ENCODE measurements at places on chromosomes 5 and 9.

DNA sequence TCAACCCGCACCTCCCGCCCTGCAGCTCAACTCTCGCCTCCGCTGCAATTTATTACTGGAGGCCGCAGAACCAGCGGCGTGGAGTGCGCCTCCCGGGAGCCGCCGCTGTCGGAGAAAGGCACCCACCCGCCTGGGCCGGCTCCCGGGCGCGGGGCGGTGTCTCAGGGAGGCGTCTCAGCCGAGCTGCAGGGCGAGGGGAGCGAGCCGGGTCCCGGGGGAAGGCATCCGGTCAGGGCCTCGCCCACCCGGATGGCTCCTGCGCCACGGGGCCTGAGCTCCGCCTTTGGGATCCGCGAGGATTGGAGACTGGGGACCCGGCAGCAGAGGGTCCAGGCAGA lies 32.9 kb downstream of the TSPAN17 start:
- no peak for DNase-seq

- no peak for DNase-seq
Measured at GRCh38 chr5:152349683-152350526, 55.2 kb downstream of the NMUR2 start.

- no peak for DNase-seq
Measured at GRCh38 chr9:76810377-76810957, 46.2 kb downstream of the PCA3 start.

DNA sequence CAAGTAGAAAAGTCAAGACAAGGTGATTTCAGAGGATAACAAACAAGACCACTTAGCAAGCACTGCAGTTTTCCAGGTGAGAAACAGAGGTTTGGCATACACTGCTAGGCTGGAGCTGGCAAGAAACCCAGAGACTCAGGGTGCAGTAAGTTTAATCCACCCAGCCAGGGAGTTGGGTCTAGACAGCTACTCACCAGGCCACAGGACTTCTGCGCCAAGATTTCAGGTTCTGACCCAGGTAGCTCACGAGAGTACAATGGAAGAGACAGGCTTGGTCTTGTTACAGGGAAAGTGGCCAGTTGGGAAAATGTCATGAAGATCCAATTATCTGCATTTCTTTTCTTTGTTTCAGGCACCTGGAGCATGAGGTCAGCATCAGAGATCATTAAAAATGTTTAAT lies 9.8 kb downstream of the SMIM23 start:
- DNase-seq, result no peak

GRCh38 chr9:104808035-104808614 lies 44.2 kb downstream of the NIPSNAP3B start:
- no peak for DNase-seq

GRCh38 chr5:100647461-100648230 lies 112.5 kb downstream of the FAM174A start:
- no peak for DNase-seq

DNA sequence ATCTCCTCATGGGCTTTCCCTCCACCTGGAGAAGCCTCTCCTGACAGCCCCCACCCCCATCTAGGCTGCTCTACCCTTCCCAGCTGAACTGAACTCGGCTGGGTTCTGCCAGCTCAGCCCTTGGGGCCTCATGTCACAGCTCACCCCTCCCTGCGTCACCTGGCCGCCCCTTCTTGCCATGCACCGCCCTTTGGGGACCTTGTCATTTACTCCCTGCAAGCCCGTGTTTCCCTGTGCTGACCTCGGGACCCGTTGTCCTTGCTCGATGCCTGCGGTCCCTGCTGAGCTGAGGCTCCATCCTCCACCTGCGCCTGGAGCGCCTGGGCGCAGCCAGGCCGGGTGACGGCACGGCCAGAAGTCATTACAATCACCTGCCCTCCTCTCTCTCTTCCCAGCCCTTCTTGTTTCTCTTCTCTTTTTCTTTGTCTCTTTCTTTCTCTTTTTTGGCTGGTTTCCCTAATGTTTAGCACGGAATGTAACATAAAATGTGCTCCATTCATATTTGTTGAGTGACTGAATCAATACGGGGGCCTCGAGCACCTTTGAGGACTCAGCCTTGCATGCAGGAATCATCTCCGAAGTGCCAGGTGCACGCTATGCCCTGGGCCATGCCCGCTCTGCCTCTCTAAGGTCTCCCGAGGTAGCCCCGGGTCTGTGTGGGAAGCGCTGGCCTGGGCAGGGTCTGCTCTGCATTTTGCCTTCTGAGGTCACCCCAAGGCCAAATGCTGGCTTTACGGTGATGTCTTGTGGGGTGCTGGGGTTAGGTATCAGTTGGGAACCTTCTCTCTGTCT lies 48.1 kb upstream of the COL5A1 start:
- DNase-seq, result no peak
